ENCODE measurements at places on chromosomes 4 and X. TPM values are rescaled to one million over a fixed set of nuclear protein-coding genes. Genes with fewer than 3 reads are reported as not detected.

The CT45A1 gene
- not detected for total RNA-seq

The PRICKLE3 gene
- 18.6 TPM for total RNA-seq

The CT55 gene
- not detected for total RNA-seq

The XIAP gene
- total RNA-seq, result 46.1 TPM

The CCDC120 gene
- 6.5 TPM for total RNA-seq

The GLOD5 gene
- total RNA-seq, result not detected

The PCDH7 gene
- not detected for total RNA-seq

The STBD1 gene
- total RNA-seq, result 1.9 TPM

The USP26 gene
- not detected for total RNA-seq

The S100P gene
- total RNA-seq, result 18.8 TPM

The MAGEB10 gene
- total RNA-seq, result not detected

The PASD1 gene
- not detected for total RNA-seq

The GAB3 gene
- total RNA-seq, result 32.1 TPM

The KIAA1210 gene
- total RNA-seq, result not detected

The P2RY8 gene
- total RNA-seq, result 120 TPM

The TLL1 gene
- total RNA-seq, result 0.05 TPM

The MAGEA8 gene
- total RNA-seq, result not detected

The AKAP14 gene
- not detected for total RNA-seq
